Uterine smooth muscle cell (primary cell): ENCODE measurements at places on chromosomes 4 and X. TPM values are rescaled to one million over a fixed set of nuclear protein-coding genes. Genes with fewer than 3 reads are reported as not detected.

The RAB9B gene
- total RNA-seq, result 1.1 and 3.2 TPM in 2 replicates

The CSAG1 gene
- not detected in 2 replicates for total RNA-seq

The RTL3 gene
- not detected in 2 replicates for total RNA-seq

The SOWAHD gene
- total RNA-seq, result under 0.01 TPM in 1 of 2 replicates, not detected in the other

The ARL9 gene
- under 0.01 and 0.44 TPM in 2 replicates for total RNA-seq

The ADH7 gene
- total RNA-seq, result not detected in 2 replicates

The DUX4 gene
- total RNA-seq, result not detected in 2 replicates

The RBMXL3 gene
- total RNA-seq, result not detected in 2 replicates

The TMEM35A gene
- 3.8 and 5.9 TPM in 2 replicates for total RNA-seq
